NCI-H1048 (cell line): ENCODE measurements at places on chromosomes 1 and 21.

DNA sequence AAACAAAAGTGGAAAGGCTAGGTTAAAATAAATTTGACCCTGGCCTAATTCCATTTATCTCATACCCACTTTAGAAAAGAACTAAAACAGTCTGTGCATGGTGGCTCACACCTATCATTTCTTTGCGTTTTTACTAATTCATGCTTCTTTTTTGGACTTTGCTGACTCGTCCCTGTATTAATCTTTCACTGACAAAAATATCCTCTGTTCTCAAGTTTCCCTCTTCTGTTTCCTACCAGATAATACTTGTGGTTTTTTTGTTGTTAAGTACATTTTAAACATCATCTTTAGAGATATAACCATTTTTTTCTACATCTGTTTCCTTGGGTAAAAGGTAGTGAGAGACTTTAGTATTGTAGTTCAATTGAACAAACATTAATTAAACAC, 11.5 kb downstream of the CNST start:
- no peak for DNase-seq

DNA sequence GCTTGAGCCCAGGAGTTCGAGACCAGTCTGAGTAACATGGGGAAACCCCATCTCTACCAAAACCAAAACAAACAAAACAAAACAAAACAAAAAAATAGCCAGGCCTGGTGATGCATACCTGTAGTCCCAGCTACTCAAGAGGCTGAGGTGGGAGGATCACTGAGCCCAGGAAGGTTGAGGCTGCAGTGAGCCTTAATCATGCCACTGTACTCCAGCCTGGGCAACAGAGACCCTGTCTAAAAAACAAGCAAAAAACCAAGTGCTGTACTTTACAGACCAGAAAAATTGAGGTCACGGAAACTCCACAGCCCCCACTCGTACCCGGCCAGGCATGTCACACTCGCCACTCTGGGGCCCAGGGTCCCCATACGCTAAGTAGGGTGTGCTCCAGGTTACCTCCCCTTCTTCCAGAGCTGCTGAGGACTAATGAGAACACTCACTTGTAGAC, 22.9 kb downstream of the ATP2B4 start:
- no peak for DNase-seq

GRCh38 chr1:56255516-56256152, 323.7 kb downstream of the PLPP3 start:
- DNase-seq = no peak

DNA sequence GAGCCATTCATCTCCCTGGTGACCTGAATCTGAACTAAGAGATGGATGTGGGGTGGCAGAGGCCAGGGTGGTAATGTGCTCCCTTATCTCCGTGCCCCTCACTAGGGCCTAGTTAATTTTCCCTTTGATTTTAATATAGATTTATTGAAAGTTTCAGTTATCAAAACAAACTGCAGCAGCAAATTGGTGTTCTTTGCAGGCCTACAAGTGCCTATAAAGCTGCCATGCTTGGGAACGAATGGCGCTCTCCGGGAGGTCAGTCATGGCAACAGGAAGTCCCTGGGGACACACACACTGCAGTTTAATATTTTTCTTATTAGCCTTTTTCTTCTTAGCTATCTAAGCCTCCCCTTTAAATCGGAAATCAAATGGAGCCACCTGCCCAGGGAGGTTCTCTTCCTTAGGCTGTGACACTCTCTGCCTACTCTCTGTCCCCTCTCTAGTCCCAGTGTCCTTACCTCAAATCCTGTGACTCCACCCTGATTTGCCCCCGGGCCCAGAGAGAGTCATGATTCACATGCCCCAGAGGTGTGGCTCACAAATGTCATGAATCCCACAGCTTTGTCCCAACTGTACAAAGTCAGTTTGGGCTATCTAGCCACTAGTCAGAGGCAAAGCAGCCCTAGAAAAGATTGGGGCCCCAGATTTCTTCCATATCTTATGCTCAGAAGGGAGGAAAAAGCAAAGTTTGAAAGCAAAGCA, 4.3 kb upstream of the ERI3 start:
- DNase-seq = no peak

DNA sequence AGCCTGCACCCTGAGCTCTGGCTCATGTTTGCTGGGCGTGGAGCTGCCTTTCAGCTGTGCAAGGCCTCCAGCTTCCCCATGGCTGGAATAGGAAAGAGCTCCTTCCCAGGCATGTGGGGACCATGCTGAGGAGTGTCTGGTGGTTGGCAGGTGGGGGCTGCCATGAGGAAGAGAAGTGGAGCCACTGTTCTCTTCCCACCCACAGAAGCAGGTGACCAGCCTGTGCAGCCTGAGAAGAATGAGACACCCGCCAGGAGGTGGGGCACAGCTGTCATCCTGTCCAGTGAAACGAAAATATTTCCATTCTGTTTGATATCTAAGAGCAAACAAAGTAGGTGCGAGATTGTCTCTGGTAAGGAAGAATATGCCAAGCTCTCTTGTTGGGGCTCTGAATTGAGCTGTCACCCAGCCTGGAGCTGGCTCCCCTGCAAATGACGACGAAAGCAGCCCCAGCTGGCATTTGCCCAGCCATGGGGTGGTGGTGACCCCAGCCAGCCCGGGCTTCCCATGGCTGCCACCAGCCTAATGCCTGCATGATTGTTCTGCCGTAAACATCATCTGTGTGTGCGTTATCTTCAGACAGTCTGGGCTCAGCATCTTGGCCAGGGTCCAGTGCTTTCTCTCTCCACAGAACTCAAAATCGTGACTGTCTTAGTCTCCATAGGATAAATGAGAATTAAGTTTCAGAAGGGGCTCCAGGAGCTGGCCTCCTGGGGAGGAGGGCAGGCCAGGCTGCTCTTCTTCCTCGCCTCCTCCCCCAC, 429.8 kb upstream of the VAMP3 start:
- DNase-seq = no peak

GRCh38 chr1:31593770-31594632, 17.7 kb downstream of the TINAGL1 start:
- DNase-seq = no peak

DNA sequence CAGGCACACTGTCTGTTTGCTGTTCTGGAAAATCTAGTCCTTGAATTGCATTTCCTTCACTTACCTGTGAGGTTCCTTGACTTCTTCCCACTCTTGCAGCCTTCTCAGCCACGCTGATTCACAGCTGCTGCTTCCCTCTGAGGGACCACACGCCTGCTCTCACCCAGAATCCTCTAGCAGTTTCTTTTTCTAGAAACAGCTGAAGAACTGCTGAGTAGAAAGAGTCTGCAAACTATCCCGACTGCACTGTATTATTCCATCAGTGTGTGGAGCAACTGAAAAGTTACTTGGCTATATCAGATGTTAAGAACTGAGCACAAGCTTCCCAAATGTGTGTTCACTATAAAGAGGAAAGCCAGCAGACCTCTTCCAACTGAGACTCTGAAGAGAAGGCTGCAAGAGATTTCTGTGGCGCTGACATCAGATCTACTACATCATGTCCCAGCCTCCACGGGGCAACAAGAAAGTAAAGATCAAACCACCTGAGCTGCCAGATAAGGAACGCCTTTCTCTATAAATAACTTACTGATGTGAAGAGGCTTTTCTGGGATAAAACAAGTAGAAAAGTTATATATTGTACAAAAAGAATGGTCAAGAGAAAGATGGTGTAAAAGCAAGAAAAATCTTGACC, 226.6 kb downstream of the RERE start:
- DNase-seq = no peak
